ENCODE measurements at places on chromosomes 3 and 15.

DNA sequence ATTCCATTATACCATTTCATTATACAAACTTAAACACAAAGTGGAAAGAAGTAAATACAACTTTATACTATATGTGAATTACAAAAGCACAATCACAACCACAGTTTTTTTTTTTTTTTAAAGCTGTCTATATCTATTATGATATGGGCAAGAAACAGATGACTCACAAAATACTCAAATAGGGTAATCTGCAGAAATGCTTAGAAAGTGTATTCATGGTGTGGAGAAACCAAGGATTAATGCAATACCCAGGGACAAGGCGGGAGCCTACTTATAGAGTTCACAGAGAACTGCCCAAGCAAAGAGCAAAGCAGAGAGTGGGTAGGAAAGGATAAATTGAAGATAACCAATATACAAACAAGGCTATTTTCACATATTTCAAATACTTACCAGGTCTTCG lies 332.0 kb downstream of the FHIT start:
- DNase-seq: no peak

DNA sequence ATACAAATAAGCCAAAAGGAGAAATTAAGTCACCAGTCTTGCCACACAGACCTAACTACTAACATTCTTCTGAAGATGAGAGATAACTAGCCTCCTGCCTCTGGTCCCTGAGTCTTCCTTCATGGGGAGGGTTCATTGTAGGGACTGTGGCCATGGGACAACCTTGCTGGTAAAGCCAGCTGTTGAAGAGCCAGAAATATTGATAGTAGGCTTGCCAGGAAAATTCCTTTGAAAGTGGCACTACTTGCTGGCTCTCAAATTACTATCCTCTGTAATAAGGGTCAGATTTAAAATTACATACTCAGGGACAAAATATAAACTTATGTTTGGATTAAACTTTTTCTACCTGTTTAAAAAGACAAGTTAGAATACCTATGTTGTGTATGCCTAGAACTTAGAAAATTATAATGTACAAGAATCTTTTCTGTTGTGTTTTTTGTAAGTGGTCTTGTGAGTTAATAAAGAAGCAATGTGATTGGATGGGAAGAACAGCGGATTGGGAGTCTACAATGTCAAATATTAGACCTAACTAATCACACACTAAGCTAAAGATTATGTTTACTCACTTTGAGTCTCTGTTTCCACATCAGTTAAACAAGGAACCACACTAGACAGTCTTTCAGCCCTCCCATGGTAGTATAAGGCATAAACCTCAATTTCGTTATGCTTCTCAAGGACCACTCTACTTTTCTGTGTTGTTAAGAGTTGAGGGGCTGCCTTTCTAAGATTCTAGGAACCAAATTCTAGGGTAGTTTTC lies 60.0 kb upstream of the TRIM71 start:
- no peak for DNase-seq

DNA sequence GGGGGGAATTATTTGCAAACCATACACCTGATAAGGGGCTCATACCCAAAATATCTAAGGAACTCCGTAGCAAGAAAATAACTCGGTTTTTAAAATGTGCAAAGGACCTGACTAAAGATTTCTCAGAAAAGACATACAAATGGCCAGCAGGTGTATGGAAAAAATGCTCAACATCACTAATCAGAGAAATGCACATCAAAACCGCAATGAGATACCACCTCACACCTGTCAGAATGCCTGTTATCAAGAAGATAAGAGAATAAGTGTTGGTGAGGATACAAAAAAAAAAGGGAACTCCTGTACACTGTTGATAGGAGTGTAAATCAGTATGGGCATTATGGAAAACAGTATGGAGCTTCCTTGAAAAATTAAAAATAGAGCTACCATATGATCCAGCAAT lies 89.4 kb downstream of the C3orf70 start:
- no peak for DNase-seq

GRCh38 chr3:161508852-161509477 lies 12.4 kb downstream of the OTOL1 start:
- DNase-seq: no peak

- no peak for DNase-seq
Measured at GRCh38 chr15:58689646-58690045, 59.9 kb downstream of the ADAM10 start.

DNA sequence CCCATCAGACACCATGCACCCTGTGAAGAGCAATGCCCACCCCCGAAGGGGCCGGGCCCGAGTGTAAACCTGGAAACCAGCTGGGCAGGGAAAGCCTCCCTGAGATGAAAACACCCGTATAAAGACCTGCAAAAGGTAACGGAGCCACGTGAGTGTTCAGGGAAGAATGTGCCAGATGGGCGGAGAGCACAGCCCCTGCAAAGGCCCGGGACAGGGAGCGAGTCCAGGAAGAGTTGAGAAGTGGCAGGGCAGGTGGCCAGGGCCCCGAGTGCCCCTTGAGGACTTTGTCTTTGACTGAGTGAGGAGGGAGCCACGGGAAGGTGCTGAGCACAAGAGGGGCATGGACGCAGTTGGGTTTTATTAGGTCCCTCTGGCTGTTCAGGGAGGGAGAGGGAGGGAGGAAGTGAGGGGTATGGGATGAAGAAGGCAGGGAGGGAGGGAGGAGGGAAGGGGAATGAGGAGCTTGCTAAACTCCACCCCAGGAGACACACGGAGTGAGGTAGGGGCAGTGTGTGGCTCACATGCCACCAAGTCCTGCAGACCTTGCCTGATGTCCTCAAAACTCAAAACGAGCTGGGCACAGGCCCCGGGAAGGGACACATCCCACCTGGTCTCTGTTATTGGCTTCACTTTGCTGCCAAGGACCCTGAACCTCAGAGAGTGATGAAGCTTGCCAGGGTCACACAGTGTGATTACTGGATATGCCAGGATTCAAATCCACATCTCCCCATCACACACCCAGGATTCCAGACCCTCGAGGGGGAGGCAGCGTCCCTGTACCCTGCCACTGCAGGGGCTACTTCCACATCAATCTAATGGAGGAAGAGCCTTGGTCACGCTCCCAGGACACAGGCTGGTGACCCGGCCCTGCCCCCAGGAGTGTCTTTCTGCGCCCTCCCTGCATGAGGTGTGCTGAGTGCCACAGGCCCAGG lies 49.1 kb upstream of the IQSEC1 start:
- DNase-seq: no peak

GRCh38 chr15:78167227-78167888 lies 18.2 kb downstream of the IDH3A start:
- DNase-seq: no peak

- no peak for DNase-seq
Measured at GRCh38 chr3:114674036-114674435, 380.2 kb downstream of the TIGIT start.

- DNase-seq: no peak
Measured at GRCh38 chr15:61155741-61156700, 73.1 kb downstream of the RORA start.

DNA sequence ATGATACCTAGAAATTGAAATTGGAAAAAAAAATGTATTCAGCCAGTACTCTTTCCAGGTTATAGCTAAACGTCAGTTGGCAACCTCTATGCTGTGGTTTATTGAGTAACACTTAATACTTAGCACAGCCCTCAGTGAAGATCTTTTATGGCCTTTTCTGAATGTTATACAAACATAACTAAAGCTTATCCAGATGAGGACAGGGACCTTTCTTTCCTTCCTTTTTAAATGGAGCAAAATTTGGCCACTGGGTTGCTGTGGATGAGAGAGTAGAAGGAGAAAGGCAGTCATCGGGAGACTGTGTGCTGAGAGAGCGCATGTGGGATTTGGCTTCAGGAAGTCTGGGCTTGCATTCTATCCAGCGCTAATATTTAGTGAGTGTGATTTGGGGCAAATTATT lies 36.1 kb downstream of the IGF1R start:
- DNase-seq: no peak

DNA sequence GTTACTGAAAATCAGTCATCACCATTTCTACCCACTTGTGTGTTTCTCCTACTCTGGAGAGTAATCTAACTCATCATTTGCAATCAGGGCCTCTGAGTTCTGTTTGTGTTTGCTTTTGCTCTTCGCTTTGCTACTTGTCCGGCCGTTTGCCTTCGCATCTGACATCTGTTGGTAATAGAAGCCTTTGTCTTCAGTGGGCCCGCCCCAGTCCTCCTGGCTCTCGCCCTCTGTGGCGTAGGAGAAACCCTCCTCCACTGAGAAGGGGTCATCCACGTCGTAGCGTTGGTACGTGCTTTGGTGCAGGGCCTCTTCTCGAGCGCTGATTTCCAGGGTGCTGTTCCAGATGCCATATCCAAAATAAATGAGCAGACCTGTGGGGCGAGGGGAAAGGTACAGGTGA lies 48.3 kb downstream of the CLDN11 start:
- DNase-seq: no peak

DNA sequence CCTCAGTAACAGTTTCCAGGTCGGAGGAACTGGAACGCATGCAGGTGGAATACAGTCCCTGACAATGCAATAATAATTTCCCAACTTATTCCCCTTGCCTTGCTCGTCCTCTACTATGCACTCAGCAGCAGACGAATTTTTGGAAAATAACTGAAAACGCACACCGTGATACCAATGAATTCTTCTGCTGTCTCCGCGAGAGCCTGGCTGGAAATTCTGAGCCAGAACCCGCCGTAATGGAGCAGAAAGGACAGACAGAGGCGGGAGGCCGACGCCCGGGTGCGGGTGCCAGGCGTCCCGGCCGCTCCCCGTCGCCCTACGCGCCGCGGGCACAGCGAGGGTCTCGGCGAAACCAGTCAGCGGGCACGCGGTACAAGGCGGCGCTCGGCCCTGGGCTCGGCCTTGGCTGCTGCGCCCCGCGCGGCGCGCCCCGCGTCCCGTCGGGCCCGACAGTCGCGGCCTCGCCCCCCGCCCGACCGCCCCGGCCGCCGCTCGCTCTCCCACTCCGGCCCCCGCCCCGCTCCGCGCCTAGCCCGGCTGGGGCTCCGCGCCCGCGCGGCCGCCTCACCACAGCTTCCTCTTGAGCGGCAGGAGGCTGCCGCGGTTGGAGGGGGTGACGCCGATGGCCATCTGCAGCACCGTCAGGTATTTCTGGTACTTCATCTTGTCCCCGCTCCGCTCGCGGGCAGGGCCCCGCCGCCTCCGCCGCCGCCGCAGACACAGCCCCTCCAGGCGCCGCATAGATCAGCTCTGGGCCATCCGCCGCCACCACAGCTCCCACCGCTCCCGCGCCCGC lies 114.5 kb upstream of the GOLGA8J start:
- no peak for DNase-seq

- no peak for DNase-seq
Measured at GRCh38 chr3:42425736-42426407, 15.5 kb upstream of the LYZL4 start.

DNA sequence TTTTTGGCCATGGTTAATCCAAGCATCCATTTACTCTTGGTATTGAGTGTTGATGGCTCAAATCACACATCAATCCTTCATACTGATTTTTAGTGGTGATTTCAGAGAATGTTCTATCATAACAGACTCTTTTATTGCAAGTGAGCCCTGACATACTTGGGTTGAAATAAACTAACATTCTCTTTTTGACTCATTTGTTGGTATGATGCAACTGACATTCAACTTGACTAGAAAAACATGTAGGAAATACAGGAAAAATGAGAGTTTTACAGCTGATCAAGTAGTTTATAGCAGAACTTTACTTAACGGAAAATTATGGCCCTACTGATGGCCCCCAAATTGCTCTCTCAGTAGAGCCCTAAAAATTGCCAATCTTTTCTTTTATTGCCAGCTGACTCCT lies 173.9 kb upstream of the CD96 start:
- DNase-seq: no peak

GRCh38 chr15:66240240-66240794 lies 13.2 kb downstream of the MEGF11 start:
- DNase-seq: no peak

DNA sequence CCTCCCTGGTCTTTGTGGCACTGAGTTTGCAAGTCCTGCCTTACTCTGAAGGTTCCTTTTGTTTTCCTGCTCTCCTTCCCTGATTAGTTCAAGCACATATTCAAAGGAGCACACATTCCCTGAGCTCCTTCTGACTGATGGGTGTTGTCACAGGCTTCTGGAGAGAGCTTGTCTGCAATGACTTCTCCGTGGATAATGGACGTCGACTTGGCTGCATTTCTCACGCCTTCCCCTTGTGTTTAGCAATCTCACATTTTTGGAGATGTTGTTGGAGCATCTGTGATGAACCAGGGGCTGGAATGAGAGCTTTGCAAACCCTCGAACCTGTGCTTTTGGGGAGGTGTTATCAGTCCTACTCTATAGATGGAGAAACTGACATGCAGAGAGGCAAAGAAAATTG lies 375.4 kb upstream of the PROK2 start:
- no peak for DNase-seq

DNA sequence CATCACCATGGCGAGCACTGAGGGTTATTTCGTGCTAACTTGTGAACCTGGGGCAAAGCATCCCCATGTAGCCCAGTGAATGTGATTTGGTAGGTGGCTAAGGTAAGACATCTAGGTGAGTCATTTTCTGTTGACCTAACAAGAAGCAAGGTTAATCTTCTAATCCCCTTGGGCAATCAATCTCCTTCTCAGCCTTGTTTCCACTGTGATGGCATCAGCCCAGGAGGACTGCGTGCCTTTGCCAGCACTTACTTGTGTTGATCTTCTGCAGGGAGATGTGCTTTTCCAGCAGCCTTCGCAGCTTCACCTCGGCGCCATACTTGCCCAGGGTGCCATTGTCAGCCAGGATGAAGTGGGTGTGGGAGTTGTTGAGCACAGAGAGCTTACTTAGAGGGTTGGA lies 35.7 kb downstream of the TRPM1 start:
- DNase-seq: no peak

DNA sequence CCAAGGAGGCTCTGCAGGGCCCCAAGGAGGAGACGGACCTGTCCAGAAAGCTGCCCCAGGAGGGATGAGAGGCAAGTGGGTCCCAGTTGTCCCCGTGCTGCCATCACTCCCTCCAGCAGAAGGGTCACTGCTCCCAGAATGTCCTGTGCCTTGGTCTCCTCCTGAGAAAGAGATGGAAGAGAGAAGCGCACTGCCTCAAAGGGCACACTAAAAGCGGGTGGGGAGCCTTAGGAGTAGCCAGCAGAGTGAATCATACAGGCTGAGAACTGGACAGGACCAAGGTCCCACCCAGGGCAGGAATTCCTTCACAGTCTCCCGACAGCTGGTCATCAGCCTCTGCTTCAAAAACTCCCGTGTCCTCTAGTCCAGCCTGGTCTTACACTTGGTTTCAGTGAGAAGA lies 4.6 kb downstream of the THPO start:
- no peak for DNase-seq

DNA sequence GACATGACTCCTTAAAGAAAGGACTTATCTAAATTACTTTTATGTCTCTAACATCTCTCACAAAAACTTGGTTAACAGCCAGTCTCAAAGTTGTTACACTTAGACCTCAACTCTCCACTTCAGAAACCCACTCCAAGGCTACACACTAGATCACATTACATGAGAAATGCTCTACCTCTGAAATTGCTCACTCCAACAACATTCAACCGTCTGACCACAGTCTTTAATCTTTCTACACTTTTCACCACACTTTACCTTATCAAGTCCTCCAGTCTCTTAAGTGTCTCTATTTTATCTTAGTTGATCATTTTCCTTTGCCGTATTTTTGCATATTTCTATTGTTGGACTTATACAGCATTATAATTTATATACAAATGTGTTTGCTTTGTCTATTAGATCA lies 5.8 kb downstream of the SLC12A6 start:
- DNase-seq: no peak
